ENCODE measurements at places on chromosomes 6 and 20.

DNA sequence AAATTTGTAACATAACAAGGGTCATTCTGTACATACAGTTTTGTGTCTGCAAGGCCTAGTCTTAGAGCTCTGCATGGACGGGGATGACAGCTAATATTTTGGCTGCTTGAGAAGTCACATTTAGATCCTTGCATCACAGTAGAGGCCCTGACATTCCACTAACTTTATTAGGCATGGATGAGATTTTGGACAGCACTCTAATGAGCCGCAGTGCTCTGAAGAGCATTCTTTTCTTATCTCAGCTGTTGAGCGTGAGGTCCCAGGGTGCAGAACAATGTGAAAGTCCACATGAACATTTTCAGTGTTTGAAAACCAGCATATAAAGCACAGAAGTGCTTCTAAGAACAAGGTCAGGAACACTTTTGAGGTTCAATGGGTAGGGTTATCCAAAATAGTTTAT lies 58.9 kb downstream of the IPCEF1 start:
- no peak for DNase-seq

- DNase-seq: no peak
These were observed 74.8 kb upstream of the INSM1 start for GRCh38 chr20:20293141-20293540.

GRCh38 chr6:52074716-52075115 lies 12.7 kb downstream of the PKHD1 start:
- no peak for DNase-seq

GRCh38 chr6:136719280-136720044 lies 72.8 kb downstream of the MAP3K5 start:
- DNase-seq: peak; percentile 12

- DNase-seq: no peak
These were observed 74.8 kb upstream of the MBOAT1 start for GRCh38 chr6:20286968-20287565.

DNA sequence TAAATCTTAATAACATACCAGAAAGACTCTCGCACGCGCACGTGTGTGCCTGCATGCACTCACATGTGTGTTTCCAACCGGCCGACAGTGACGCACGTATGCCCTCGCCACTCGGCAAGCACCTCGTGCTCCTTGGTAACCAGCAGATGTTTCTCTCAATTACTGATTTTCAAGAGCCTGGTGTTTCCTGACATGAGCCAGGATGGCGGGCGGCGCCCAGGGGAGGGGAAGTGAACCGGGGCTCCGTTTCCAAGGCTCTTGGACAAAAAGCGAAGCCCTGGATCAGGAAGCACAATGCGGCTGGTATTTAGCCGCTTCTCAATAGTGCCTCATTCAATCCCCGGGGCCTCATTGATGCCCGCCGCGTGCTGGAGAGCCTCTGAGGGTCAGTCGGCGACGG lies 37.7 kb downstream of the PMEPA1 start:
- DNase-seq: no peak

GRCh38 chr6:17583811-17584210 lies 16.3 kb upstream of the FAM8A1 start:
- no peak for DNase-seq

GRCh38 chr20:56360908-56361205 lies 2.1 kb downstream of the FAM210B start:
- DNase-seq: no peak

- DNase-seq: no peak
These were observed 12.9 kb upstream of the NQO2 start for GRCh38 chr6:2986722-2987221.

DNA sequence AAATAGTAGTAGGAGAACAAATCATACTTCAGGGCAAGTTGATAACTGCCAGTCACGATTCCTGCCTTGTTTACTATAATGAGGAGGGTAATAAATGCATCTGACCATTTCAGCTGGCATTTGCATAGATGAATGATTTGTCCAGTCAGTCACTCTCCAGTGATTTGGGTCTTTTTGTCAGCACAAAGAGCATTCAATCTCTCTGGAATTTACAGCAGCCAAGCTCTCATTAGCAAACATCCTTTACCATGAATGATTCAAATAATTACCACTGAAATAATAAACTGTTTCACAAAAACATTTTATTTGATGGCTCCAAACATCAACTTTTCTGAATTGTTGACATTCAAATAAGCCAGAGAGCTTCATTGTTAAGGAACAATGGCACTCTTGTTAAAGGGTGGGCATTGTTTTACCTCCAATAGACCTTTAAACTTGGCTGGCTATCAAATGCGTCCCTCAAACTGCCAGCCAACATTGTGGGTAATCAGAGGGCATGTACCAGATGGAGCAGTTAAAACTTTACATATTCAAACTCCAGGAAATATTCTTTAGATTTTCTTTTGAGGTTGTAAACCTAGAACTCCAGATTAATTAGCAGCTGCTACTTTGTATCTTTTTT lies 30.0 kb upstream of the FBXL4 start:
- DNase-seq: no peak

DNA sequence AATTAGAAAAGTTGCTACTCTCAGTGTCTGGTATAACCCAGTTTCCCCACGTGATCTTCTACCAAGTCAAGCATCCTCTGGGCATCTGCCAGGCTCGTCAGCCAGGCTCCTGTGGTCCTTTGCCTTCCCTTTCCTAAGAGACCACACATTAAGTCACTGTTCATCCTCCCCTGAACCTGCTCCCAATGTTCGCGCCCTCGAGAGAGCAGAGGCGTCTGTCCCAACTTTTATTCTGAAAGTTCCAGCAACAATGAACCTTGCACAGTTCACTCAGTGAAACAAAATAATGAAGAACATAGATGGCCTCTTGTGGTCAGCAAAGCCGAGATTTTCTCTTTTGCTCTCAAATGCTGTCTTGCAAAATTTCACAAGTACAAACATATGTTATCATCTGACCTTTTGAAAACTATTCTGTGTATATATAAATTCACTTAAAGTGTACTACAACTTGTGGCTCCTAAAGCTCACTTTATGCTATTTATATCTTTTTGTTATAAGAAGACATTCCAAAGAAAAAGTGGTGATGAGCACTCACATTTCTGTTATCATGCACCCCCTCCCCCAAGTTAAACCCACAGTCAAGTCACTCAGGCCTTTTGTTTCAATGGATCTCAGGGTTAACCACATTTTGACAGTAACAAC lies 39.2 kb upstream of the NHSL1 start:
- no peak for DNase-seq

GRCh38 chr6:11223286-11223864 lies 9.1 kb downstream of the NEDD9 start:
- no peak for DNase-seq

GRCh38 chr20:11366660-11367059 lies 551.0 kb upstream of the BTBD3 start:
- DNase-seq: no peak

DNA sequence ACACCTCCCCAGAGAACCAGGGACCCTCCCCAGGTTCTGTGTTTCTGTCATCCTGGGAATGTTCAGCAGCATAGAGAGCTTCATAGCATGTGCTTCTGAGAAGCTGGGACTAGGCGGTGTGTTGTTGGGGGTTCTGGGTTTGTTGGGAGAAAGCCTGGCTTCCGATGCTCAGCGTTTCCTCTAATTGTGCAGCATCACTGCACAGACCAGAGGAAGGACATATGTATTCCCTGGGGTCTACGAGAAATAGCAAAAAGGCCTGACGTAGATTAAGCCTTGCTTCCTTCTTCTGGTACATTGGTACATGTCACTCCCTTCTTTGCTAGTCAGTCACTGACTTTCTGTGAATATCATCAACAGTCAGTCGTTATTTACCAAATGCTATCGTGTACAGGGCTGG lies 96.9 kb upstream of the SGK1 start:
- peak; percentile 53 for DNase-seq

GRCh38 chr20:25030649-25031207 lies 27.2 kb downstream of the ACSS1 start:
- no peak for DNase-seq

- no peak for DNase-seq
These were observed 356.0 kb upstream of the CITED2 start for GRCh38 chr6:139730340-139730974.

GRCh38 chr6:114288701-114289495 lies 53.9 kb downstream of the HS3ST5 start:
- DNase-seq: no peak

DNA sequence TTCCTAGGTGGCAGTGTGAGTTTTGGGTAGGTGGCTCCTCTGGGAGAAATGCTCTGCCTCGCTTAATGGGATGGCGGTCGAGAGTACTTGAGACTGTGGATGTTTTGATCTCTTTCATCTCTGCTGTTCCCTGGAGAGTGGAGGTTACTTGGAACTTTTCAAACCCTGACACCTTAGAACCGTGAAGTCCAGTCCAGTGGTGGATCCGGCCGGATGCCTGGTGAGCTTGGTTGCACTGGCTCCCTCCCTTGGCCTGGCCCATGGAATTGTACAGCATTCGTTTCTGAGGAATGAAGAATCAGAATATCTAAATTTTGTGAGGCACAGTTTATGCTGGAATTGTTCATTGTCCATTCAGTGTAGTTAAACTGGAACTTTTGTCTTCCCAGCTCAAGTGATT lies 51.0 kb downstream of the CSE1L start:
- DNase-seq: no peak

GRCh38 chr6:166461821-166462460 lies 79.2 kb upstream of the MPC1 start:
- peak; percentile 47 for DNase-seq

DNA sequence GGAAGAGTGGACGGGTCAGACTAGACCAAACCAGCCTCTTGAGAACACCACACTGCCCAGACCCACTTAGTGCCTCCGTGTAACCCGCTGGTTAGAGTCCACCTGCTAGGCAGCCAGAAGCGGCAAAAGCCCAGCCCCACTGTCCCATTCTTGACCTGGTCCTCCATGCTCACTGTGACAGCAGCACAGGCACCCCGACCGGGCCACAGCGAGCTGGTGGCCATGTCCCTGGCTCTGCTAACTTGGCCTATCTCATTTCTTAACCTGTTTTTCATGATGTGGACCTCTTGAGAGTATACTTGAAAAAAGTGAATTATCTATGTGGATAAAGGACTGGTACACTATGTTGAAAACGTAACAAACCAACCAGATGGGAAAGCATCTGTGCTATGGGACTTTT lies 44.9 kb upstream of the TMEM181 start:
- no peak for DNase-seq
